ENCODE measurements at places on chromosomes 3 and 15.

DNA sequence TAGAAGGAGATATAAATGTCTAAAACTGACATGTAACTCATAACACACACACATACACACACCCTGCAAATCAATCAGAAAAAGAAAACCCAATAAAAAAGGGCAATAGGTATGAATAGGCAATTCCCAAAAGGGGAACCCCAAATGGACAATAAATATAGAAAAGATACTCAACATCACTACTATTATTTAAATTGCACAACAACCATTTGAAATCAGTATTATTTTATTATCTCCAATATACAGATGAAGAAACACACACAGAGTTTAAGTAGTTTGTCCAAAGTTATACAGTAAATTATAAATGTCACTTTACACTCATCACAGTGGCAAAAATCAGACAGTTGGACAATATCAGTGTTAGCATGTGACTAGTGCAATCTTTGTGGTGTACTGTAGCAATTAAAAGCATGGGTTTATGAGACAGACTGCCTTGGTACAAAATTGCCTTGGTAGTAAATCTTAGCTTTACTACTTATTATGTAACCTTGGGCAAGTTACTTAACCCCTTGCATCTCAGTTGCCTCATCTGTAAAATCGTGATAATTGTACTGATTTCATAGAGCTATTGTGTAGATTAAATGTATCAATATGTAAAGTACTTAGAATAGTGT lies 3.4 kb upstream of the FSTL1 start:
- DNase-seq = no peak

GRCh38 chr3:96678325-96678724 lies 136.1 kb upstream of the EPHA6 start:
- DNase-seq = no peak

DNA sequence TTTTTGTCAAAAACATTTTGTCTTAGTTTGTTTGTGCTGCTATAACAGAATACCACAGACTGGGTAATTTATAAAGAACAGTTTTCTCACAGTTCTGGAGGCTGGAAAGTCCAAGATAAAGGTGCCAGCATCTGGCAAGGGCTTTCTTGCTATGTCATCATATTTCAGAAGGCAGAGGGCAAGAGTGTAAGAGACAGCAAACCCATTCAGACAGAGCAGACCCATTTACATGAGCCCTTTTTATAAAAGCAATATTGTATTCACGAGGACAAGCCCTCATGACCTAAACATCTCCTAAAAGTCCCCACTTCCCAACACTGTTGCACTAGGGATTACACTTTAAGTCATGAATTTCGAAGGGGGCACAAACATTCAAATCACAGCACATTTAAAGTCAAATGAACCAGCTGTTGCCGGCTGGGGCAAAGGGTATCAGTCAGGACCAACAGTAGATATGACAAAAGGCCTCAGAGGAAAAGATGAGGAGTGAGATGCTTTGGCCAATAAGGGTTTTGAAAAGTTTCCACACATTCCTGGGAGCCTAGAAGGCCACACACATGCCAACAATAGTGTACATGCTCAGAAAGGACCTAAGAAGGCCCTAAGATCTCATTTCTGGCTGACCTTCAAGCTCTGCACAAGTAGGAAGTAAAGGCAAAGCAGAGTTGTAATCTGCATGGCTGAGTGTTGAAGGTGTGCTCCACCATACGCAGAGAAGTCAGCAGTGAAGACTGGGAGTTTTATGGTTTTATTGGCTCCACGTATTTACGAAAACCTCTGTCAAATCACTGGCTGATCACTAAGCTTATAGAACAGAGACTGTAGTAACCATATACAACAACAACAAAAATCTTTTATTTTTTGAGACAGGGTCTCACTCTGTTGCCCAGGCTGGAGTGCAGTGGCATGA lies 37.9 kb downstream of the UQCC5 start:
- DNase-seq = no peak

DNA sequence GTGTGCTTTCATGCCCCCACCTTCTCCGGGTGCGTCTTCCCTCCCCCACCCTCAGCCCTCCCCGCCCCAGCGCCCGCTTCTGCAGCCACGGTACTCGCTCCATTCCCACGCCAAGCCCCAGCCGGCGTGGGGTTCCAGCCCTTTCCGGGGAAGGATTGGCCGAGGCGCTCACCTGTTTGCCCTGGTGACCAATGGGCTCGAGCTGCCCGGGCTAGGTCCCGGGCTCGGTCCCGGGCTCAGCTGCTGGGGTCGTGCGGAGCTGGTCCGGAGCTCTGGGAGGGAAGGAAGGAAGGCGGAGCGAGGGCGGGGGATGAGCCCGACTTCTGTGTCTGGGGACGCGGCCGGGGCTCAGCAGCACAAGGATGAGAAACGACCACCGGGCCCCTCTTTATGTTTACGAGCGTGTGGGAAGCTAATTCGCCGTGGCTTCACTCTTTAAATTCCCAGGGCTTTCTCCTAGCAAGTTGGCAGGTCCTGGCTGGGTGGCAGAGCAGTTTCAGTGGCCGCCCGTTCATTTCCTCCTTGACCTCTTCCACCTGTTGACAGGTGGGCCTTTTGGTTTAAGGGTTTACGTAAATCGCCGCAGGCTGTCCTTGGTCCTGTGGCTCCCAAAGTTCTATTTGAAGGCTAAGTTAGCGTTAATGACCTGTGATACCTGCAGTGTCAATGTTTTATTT lies at the start of gene IGSF10:
IGSF10 (minus strand) TSS at position 288 of the 677 bp plus-strand sequence. CDS start 2,352 bp downstream, outside the sequence.
- no peak for DNase-seq

- no peak for DNase-seq
These were observed 17.6 kb downstream of the ACAD11 start for GRCh38 chr3:132641837-132642538.

GRCh38 chr3:43370293-43370980 lies 84.1 kb downstream of the SNRK start:
- no peak for DNase-seq

- DNase-seq = no peak
These were observed 21.0 kb upstream of the CLDN11 start for GRCh38 chr3:170397685-170398084.

DNA sequence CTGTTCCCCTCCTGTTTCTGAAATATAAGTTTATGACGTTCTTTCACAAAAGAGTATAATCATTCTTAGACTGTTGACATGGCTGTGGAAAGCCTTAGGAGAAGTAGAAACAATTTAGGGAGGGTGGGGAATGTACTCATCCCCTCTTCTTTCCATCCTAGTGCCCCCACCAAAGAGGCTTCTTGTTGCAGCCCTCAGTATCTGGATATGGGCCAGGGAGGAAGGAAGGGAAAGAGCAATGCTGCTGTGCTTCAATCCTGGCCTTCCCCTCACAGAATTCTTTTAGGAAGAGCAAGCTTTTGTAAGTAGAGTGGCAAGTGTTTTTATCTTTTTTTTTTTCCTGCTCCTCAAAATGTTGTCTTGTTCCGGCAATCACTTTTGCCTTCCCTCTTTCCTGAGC lies 1.7 kb downstream of the INAFM2 start:
- no peak for DNase-seq

DNA sequence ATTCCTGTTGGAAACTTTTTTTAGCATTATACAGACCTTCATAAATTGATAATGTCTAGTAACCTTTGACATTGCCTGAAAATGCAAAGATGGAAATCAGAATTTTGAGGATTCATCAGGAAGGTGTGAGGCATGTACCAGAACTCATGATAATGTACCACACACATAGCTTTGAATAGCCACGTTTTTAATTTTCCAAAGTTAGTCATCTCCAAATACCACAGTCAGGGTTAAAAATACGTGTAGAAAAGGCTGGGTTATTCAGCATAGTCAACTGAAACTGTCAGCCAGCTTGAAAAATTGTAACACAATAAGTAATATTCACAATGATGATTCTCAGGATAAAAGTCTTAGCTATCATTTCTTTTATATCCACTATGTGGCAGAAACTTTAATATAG lies 102.0 kb upstream of the THRB start:
- no peak for DNase-seq

DNA sequence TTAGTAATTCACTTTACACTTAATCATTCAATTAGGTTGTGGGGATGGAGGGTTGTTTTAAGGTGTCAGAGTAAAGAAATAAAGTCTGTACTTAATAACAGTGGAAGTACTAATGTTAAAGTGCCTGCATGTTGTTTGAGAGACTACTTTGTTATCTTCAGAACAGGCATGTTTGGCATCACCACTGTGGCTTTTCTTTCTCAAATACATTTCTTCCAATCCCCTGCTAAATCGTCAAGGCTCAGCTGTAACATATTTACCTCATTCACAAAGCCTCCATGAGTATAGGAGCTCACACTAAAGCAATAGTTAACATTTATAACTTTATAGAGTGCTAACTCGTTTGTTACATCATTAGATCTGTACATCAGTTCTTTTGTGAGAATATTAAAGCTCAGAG lies 2.6 kb downstream of the TIMMDC1 start:
- DNase-seq = no peak

- DNase-seq = peak; percentile 72
These were observed at the start of gene HSPBAP1 for GRCh38 chr3:122793568-122794416. HSPBAP1 (minus strand) TSS chr3:122793831; CDS start chr3:122793680, 151 bp downstream.

GRCh38 chr3:38603731-38604131 lies 45.8 kb downstream of the SCN5A start:
- DNase-seq = no peak

DNA sequence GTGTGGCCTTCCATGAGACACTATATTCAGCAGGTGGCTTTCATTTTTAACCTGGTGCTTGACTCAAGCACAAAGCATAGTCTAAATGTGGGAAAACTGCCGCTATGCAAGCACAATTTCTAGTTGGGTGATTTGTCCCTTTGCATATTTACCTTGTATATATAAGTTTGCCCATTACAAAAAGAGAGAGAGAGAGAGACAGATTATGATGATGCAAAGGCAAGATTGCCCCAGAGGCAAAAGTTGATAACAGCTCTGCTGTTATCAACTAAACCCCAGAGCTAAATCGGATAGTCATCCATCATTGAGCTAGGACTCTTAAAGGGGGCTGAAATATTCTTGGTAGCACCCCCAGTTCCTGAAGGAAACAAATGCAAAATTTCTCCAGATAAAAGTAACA lies 141.5 kb downstream of the AQP9 start:
- DNase-seq = no peak

DNA sequence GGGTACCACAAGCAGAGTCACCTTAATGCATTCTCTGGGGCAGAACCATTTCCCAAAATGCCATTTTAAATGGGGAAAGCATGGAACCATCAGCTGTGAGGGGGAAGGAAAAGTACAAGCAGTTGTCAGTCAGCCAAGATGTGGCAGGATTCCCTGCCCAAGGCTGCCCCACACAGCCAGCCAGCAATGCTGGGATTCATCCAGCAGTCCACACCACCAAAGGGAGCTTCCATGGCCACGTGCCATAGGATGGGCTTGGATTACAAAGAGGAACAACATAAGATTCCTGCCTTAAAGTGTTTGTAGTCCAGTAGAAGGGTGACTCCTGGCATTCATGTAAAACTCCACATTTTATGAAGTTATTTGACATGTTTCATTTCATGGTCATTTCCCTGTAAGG lies 233.3 kb downstream of the SHOX2 start:
- no peak for DNase-seq

DNA sequence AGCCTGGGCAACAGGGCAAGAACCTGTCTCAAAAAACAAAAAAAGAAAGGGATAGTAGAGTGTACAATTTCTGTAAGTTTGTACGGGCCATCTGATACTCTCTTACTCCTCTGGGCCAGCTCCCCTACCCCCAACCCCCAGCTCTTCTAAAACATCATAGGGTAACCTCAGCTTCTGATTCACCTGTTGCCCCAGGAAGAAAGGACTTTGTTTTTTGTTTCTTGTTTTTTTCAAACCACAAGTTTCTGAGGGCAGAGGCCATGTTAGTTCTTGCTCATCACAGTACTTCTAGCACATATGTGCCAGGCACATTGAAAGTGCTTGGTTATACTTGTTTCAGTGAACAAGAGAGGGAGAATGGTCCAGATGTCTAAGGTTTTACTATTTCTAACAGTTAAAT lies 20.2 kb downstream of the ATOSA start:
- no peak for DNase-seq

GRCh38 chr3:67329358-67329757 lies 325.1 kb downstream of the SUCLG2 start:
- no peak for DNase-seq

DNA sequence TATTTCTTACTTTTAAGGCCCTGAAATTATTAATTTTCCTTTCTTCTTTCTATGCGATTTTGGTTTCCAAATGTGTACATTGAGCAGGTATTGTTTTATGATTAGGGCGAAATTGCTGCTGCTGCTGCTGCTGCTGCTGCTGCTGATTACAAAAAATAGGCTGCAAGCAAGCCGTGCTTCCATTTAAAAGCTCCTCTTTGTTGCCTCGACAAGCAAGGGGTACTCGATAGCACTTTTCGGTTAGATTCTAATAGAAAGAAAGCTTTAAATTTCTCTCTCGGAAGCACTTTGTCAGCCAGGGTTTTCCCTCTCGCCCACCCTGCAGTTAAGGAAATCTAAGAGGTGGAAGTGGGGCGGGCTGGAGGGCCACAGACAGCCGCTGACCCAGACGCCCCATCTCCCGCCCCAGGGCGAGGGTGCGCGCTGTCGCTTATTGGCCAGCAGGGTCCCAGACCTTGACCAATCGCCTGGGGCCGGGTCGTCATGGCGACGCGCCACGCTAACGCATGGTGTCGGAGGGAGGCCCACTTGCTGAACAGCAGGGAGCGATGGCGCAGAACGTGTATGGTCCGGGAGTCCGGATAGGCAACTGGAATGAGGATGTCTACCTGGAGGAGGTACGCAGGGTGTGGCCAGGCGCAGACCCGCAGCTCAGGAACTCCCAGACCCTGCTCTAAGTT lies at the start of gene CFAP161:
CFAP161 (plus strand) TSS at position 489 of the 680 bp plus-strand sequence; CDS start at position 549, 60 bp downstream.
- DNase-seq = no peak

DNA sequence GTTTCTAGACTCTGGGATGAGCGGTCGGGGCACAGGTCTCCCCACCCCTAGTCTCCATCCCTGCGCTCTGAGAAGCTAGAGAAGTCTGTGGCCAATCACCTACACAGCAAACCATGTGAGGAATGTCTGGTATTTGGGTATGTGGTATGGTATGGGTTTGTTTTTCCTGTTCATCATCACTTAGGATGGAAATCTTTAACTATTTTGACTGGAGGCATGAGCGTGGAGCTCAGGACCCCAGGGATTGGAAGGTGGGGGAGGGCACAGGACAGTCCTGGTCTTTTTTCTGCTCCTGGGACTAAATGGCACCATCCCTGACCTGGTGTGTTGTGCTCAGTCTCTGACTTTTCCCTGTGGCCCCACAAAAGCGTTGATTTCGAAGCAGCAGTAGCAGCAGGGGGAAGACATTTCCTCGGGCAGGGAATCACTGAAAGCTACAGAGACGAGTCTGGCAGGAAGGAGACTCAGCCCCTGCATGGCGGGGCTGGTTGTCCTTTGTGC lies 191.7 kb upstream of the TPM1 start:
- DNase-seq = no peak

- DNase-seq = no peak
These were observed 271.6 kb downstream of the UBE2E2 start for GRCh38 chr3:23474580-23475357.

- DNase-seq = no peak
These were observed 581 bp downstream of the IP6K1 start for GRCh38 chr3:49785565-49786356.

DNA sequence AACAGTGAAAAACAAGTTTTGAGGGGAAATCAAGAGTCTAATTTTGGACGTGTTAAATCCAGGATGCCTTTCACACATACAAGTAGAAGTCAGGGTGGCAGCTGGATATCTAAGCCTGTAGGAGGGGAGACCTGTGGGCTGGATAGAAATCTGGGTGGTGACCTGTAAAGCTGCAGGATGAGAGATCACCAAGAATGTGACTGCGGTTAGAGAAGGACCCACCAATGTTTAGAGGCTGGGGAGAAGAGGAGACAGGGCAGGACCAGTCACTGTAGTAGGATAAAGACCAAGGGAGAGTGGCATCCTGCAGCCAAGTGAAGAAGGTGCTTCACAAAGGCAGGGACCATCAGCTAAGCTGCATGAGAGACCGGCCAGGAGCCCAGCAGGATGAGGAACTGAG lies 36.2 kb downstream of the MRAS start:
- DNase-seq = no peak

- no peak for DNase-seq
These were observed 104.0 kb downstream of the KLHL25 start for GRCh38 chr15:85690561-85691231.

Data from stimulated activated CD4-positive, alpha-beta T cell treated with anti-CD3 and anti-CD28 coated beads, Interleukin-1b, Interleukin-23, amount 100 ng/mL, for 1 hour (primary cell).